LHCN-M2 (cell line): ENCODE measurements at places on chromosomes 3 and 15.
A peak's percentile ranks its signal among the peaks of the same experiment; 100 is the strongest.

DNA sequence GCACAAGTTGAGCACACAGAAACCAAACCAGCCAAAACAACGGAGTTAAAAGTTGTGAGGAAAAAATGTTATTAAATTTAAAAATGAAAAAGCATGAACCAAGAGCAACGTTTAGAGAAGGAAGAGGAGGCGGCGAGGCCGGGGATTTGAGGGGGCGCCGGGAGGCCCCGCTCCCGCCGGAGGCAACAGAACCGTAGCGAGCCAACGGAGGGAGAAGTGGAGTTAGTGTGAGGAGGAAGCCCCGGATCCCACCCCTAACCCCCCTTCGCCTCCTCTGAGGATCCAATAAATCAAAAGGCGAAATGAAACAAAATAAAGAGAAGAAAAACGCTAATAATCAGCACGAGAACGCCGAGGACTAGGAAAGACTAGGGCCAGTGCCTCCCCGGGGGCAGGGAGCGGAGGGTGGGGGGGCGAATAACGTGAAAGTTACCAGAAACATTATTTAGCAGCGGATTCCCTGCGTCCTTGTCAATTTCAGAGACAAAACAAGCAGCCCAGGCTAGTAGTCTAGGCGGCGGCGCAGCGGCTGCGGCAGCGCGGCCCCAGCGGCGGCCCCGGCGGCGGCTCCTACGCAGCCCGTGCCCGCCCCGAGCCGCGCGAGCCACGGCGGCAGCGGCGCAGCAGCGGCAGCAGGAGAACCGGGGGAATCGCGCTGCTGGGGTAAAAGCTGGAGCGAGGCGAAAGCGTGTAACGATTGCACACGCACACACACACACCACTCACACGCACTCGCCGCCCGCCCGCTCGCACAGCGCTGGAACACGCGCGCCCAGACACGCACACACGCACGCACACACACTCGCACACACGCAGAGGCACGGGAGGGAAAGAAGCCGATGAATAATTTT, 1.7 kb downstream of the MEIS2 start:
- DNase-seq = peak; percentile 51

- no peak for DNase-seq
Measured at GRCh38 chr3:173957646-173958045, 560.1 kb downstream of the NLGN1 start.

- DNase-seq = no peak
Measured at GRCh38 chr3:158762701-158763100, 30.4 kb upstream of the RARRES1 start.

GRCh38 chr3:126656371-126657134, 1.6 kb upstream of the TXNRD3 start:
- no peak for DNase-seq

DNA sequence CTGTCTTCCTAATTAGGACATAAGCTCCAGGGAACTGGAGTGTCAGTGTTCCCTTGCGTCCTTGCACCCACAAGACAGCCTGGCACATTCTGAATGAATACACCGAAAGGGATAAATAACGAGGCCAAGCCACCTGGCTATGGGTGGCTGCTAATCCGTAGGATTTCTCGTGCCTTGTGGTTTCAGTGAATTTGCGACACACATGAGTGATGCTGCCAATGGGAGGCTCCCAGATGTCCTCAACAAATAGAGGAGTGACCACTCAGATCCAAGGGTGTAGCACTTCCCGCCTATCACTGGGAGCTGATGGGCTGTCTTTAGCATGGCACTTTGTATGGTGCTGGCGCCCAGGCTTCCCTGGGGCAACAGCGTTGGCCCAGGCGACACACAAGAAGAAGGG, 43.4 kb downstream of the APBA2 start:
- no peak for DNase-seq

DNA sequence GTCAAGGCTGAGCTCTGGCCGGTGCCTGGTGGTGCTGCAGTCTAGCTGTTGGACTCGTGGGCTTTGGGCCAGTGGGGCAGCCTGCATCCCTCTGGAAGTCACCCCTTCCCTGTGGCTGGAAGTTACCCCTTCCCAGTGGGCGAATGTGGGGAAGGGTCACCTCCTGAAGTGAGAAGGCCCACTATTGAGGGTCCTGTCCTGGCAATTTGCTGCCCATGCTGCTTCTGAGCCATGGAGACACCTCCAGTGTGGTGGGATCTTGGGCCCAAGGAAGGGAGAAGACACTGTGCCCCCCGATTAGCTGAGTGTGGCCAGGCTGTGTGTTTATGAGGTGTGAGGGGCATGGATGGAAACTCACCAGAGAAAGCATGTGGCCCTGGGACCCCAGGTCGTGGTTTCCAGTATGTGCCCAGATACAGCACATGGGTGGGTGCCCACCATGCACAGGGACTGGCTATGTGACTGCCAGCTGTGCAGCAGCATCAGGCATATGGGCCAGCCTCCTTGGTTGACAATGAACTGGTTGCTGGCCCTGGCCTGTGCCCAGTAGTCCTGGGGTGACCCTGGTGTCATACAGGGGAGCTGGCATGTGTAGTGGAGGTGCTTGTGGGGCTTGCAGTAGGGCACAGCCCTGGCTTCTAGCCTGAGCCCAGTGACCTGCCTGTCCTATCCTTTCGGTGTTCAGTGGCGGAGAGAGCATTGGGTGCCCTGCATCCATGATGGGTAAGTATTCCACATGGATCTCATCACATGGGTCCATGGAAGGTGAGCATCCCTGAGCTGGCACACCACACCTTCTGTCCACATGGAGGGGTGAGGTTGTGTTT, 221.2 kb downstream of the SNRPN start:
- DNase-seq = no peak

- DNase-seq = no peak
Measured at GRCh38 chr15:68401496-68402431, 30.2 kb downstream of the ITGA11 start.

DNA sequence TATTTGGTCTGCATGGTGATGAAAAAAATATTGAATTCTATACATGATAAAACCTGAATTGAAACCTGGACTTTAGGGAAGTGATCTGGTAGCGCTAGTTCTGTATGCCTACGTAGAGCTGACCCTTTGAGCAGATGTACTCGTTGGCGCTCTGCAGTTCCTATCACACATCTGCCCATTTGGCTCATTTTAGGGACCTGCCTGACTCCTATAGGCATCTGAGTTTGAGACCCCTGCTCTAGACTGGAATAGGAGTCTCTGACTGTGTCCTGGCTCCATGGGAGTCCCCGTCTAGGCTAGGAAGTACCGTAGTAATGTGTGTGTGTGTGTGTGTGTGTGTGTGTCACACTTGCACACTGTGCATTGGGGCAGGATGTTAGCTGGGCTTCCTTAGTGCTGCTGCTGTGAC, 21.2 kb downstream of the STARD5 start:
- DNase-seq = no peak

- DNase-seq = peak; percentile 96
Measured at GRCh38 chr3:86973440-86973839, 17.5 kb downstream of the VGLL3 start.

DNA sequence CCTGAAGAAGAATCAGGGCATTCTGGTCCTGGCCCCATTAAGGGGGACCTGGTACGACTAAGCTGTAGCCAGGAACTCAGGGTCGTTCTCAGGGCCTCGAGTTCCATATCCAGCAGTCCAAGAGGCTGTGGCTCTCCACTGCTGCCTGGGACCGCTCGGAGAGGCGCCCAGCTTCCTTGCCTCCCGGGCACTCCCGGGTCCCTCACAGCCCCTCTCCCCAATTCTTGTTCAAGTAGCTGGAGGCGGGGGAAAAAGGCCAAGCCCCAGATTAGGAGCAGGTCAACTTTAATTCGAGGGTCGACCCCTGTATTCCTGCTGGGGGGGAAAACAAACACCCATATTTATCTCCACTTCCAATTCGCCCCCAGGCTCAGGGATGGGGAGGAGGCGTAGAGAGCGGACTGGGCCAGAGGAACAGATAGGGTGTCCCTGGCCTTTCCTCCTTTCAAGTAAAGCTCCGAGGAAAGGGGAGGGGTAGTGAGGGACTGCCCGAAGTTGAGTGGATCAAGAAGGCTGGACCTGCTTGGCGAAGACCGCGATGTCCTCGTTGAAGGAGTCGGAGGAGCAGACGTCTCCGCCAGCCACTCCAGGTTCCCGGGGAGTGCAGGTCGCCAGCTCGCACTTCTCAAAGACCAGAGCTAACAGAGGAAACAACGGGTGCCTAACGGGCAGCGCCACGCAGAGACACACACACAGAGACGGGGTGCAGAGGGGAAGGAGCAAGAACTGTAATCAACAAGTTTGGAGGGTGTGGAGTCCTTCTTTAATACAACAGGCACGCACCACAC, 4.4 kb downstream of the MEIS2 start:
- DNase-seq = no peak

GRCh38 chr3:107963581-107963980, 127.2 kb downstream of the CD47 start:
- no peak for DNase-seq

- DNase-seq = no peak
Measured at GRCh38 chr3:170226426-170226960, 4.3 kb downstream of the PRKCI start.

- DNase-seq = no peak
Measured at GRCh38 chr15:92448370-92448769, 54.7 kb downstream of the ST8SIA2 start.

- no peak for DNase-seq
Measured at GRCh38 chr15:93954985-93955571, 276.3 kb upstream of the MCTP2 start.

GRCh38 chr3:182527745-182528144, 265.6 kb upstream of the ATP11B start:
- no peak for DNase-seq

GRCh38 chr15:80554560-80554959, 140.6 kb upstream of the ABHD17C start:
- no peak for DNase-seq

GRCh38 chr15:89785774-89786140, 9.6 kb downstream of the MESP2 start:
- no peak for DNase-seq

- DNase-seq = peak; percentile 31
Measured at GRCh38 chr3:157274644-157275137, 114.7 kb upstream of the CCNL1 start.

DNA sequence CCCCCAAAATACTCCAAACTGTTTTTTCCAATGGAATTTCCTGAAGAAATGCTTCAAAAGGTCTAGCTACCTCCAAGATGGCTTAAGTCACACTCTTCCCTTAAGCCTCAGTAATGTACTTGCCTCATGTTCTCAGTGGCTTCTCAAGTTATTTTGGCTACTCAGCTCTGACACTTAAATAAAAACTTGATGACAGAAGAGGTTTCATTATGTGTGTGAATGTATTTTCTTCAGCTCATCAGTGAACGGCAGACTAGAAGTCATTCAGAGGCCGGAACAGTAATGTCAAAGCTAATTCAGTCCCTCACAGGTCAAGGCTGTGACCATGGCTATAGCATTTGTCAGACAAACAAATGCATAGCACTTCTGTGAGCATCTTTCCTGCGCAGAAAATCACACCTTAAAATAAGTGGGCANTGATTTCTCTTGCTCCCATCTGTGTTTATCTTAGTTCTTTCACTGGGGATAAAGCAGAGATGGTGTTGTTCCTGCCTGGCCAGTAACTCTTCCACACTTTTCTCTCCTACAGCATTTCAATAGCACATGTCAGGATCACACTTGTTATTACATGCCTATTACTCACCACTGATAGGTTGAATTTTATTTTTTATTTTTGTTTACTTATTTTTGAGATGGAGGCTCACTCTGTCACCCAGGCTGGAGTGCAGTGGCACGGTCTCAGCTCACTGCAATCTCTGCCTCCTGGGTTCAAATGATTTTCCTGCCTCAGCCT, 68.5 kb upstream of the PLCL2 start:
- DNase-seq = no peak

DNA sequence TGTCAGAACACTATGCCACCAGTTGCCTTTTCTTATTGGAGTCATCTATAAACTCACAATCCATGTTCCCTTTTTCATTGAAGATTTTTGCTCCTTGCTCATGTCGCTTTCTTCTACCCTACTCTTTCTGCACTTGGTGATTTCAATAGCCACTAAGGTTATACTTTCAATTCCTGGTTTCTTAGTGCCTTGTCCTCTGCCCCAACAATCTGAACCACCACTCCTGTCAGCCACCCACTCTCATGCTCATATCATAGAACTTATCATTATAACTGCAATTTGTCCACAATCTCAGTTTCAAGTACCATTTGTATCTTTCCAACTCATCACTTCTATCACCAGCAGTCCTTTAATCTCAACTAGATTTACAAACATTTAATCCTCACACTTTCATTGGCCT, 10.0 kb upstream of the GRAMD1C start:
- DNase-seq = no peak

- no peak for DNase-seq
Measured at GRCh38 chr15:49815526-49815925, 194.7 kb downstream of the DTWD1 start.

GRCh38 chr3:10888518-10889090, 72.6 kb downstream of the SLC6A11 start:
- no peak for DNase-seq

DNA sequence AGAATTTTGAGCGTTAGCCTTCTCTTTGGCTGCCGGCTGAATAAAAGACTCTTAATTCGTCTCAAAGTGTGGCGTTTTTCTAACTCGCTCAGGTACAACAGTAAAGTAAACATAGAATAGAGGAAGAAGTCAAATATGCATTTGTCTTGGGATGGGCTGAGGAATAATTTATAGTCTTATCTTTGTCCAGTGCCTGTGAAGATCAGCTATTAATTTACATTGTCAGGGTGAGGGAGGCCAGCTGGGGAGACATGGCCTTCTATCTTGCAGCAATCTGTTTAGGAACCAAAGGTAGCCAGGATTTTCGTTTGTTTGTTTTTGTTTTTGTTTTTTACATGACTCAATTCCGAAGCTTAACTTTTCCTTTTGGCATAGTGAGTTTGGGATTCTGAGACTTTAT, 100.2 kb downstream of the VPS8 start:
- DNase-seq = no peak

DNA sequence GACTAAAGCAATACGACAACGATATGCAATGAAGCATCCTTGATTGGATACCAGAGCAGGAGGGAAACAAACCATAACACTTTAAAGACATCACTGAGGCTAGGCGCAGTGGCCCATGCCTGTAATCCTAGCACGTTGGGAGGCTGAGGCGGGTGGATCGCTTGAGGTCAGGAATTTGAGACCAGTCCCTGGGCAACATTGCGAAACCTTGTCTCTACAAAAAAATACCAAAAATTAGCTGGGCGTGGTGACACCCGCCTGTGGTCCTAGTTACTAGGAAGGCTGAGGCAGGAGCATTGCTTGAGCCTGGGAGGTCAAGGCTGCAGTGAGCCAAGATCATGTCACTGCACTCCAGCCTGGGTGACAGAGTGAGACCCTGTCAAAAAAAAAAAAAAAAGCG, 33.9 kb upstream of the BHLHE40 start:
- no peak for DNase-seq
